ENCODE measurements at places on chromosomes 16 and 17.

- no peak for DNase-seq
Observed at GRCh38 chr16:4098501-4098900, 17.7 kb downstream of the ADCY9 start.

DNA sequence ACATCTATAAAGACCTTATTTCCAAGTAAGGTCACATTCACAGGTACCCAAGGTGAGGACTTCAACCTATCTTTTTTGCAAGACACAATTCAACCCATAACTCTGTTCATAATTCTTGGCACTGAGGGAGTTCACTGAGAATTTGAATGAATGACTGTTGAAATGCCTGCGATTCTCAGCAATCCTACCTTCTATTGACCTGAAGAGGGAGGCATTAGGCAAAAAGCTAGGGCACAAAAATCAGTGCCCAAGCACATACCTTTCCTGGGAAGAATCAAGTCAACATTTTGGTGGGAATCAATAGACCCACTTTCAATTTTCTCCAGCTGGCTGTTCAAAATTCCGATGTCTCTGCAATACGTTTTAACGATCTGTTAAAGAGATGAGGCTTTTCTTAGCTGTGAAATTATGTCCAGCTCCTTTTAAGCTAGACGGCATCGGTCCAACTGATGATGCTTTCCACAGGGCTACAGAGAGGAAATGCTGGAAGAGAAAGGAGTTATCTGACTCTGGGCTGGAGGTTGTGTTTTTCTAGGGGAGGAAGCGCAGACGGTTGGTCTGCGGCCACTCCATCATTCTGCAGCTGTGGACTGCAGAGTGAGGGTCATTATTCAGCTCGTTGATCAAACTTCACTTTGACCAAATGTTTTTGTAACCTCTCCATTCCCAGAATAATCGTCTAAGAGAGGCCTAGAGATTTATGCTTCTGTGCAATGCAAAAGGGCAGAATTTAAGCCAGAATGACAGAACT lies 25.2 kb downstream of the BCO1 start:
- no peak for DNase-seq

GRCh38 chr17:44914698-44915271 lies 515 bp downstream of the GFAP start:
- DNase-seq: no peak

DNA sequence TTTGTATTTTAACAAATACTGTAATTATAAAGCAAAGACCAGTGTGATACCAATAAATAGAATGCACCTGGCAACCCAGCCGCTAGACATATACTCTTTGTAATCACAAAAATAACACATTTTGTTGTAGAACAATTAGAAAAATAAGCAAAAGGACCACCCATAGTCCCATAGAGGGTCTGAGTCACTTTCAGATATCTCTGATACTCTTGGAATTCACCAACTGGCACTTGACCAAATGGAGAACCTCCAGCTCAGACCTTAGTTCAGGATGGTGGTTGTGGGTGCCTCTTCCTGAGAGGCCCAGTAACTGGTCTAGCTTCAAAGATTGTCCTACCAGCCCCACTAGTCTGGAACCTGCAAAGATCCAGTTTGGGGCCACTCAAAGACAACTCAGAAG lies 789 bp upstream of the TERF2 start:
- DNase-seq: no peak

GRCh38 chr17:56681561-56682266 lies 88.2 kb downstream of the NOG start:
- DNase-seq: no peak

DNA sequence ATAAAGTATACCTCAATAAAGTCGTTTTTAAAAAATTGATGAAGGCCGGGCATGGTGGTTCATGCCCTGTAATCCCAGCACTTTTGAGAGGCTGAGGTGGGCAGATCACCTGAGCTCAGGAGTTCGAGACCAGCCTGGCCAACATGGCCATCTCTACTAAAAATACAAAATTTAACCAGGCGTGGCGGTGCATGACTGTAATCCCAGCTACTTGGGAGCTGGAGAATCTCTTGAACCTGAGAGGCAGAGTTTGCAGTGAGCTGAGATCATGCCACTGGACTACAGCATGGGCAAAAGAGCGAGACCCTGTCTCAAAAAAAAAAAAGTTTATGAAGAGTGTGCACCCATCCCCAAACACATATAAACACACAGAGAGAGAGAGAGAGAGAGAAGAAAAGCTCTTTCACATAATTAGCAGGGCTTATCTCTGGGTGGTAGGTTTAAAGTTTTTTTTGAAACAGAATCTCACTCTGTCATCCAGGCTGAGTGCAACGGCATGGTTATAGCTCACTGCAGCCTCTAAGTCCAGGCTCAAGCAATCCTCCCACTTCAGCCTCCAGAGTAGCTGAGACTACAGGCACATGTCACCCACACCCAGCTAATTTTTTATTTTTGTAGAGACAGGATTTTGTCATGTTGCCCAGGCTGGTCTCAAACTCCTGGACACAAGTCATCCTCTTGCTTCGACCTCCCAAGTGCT lies 3.0 kb downstream of the SREBF1 start:
- peak; percentile 15 for DNase-seq

GRCh38 chr17:28394337-28395116 lies 11.5 kb downstream of the SLC46A1 start:
- DNase-seq: no peak

GRCh38 chr16:89565506-89566372 lies 5.3 kb downstream of the RPL13 start:
- DNase-seq: peak; percentile 79

DNA sequence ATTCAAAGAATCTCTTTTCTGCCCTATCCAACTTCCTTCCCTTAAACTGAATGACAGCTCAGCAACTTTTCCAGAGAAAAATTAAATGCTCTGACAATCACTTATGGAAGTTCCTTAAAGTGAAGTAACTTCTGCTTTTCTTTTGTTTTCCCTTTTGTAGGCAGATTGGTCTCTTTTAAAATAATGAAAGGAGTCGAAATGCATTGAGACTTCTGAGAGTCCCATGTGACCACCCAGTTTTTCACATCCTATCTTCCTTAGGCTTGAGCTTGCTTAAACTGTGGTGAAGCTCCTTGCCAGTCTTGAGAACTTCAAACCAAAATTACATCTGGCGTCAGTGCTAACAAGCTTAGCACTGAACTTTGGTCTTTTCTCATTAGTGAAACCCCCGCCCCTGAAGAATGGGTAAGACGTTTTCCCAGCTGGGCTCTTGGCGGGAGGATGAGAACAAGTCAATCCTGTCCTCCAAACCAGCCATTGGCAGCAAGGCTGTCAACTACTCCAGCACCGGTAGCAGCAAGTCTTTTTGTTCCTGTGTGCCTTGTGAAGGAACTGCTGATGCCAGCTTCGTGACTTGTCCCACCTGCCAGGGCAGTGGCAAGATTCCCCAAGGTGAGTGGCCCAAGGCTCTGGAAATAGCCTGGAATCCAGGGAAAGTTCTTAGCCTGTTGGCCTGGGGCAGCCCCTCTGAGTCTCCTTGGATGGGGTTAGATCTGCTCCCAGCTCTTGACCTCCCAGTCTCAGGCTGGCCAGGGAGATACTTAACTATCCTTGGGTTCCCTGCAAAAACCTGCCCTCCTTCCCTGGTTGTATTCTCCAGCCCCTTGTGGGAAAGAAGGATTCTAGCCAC lies 1.2 kb downstream of the TMEM106A start:
- no peak for DNase-seq

- DNase-seq: peak; percentile 7
Observed at GRCh38 chr17:50074227-50074626, 18.3 kb downstream of the ITGA3 start.

DNA sequence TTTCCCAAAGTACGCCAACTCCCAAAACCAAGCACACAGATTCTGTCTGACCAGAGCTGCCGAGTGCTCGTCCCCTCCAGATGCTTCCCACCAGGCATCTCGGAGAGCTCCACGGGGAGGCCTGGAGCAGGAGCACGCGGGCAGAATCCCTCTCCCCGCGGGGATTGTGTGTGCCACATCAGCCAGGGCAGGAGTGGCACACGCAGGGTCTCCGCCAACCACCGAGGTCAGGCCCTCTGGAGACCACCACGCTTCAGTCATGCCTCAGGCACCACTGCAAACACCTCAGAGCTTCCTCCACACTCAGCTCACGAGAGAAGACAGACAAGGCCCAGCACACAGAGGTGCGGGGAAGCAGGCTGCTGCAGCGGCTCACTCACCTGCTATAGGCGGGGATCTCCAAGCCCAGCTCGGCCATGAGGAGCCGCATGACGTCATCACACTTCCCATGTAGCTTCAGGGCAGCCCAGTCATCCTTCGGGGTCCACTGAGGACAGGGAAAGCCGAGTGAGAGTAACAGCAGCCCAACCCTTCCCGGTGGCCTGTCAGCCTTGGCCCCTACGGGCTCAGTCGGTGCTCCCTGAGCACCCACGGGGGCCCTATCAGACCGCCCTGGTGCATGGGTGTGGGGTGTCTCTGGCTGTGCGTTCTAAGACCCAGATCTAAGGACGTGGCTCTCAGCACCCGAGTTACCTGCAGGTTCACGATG lies 2.3 kb upstream of the PCYT2 start:
- DNase-seq: no peak

GRCh38 chr17:28747801-28748750 lies 4.3 kb downstream of the TRAF4 start:
- DNase-seq: no peak

- no peak for DNase-seq
Observed at GRCh38 chr17:49588726-49589576, 13.3 kb downstream of the NXPH3 start.

GRCh38 chr16:67719778-67720144 lies 645 bp upstream of the GFOD2 start:
- no peak for DNase-seq

DNA sequence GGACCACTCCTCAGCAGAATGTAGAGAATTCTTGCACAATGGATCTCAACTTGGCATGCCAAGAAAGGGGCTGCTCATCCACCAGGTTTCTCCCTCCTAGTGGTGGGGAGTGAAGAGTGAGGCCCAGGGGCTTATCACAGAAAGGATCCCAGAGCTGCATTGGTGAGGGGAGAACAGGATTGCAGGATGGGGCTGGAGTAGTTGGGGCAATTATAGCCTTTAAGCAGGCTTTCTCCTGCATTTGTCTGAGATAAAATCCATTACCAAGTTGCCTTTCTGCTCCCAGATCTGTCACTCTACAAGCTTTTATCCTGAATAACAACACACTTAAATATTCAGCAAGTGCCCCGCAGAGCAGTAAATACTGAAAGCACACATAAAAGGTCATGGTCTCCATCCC lies 130.8 kb upstream of the CES5A start:
- DNase-seq: no peak

DNA sequence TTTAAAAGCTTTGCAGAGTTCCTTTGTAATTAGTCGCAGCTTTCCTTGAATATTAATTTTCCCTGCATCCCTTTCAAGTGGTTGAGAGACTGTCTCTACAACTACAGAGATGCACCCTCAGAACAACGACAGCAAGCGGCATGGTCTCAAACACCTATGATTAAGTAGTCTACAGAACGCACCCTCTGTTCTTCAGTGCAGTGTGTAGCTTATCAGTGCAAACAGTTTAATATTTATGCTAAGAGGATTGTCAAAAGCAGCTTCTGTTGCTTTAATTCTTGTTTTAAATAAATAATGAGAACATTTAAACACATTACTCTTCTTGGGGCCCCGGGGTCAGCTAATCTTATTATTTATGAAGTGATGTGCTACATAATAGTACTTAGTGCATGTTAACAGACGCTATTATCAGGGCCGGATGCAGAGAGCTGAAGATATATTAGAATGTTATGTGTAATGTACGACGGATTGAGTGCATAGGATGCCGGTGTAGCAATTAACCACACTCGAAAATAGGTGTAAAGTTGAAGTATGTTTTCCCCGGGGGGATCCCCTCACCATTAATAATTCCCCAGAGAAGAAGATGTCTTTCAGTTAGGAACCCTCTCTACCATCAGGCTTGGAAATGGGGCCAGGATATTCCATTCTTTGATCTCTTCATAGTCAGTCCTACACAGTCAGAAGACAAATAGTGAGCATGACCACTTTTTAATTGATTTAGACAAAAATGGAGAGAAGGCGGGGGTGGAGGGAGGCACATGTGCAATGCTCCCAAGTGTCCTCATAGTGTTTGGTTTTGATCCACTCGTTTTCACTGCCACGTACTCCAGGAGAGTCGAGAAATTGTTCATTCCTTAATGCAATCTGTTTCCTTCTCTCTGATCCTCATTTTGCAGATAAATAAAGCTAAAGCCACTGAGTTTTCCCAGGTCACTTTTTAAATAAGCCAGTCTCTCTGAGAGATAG lies 176.3 kb downstream of the IRX3 start:
- DNase-seq: no peak

GRCh38 chr17:3798273-3799180 lies 2.5 kb downstream of the ITGAE start:
- no peak for DNase-seq

GRCh38 chr17:64747938-64748540 lies 85.9 kb upstream of the SMURF2 start:
- no peak for DNase-seq

- DNase-seq: no peak
Observed at GRCh38 chr17:1078831-1079561, 82.1 kb downstream of the TIMM22 start.

- DNase-seq: peak; percentile 100
Observed at GRCh38 chr17:409848-410542, 57.4 kb upstream of the RPH3AL start.

DNA sequence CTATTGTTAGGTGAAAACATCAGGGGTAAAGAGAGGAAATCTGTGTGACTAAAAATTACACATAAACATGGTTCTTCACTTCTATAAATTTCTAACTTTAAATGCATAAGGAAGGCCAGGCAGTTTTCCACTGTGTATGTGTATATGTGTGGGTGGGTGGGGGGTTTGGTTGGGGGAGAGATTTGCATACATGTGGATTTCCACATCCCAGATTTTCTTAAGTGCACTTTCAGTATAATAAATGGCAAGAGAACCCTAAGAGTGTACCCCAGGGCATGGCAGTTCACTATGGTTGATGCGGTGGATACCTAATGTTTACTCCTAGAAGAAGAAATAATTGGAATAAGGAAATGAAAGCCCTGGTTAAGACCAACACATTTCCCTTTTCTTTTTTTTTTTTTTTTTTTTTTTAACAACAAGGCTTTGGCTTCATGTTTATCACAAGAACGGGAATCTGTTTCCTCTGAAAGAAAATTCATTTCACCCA lies 451.8 kb upstream of the CCL2 start:
- no peak for DNase-seq

DNA sequence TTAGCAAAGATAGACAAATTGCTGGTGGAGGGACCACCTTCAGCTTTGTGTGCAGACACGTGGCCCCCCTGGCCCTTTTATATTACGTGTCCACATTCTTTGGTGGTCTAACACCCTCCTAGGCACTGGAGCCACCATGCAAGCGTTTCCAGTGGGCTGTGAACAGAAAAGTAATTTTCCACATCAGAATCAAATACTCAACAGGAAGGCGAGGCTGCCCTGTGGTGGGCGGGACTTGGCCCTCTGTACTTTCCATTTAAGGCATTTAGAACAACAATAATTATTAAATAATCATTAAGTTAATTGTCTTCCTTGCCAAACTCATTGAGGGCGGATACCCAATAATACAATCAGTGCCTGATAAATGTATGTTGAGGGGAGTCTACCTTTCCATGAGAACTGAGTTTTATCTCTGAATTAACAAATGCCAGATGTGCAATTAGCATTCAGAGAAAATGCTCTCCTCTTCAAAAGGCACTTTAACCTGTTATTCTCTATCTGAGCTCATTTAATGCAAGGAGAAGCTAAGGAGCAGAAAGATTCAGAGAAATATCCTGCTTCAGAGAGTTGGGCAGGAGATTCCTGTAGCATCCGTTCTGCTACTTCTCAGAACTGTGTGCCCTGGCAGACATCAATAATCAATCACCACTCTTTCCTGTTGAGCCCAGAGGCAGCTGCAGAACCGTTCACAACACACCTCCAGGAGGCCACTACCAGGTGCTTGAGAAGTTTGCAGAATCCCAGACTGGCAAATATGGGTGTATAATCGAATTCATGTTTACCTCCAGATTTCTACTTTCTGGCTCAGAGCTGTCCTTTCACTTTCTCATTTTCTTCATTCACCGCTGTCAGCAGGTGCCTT lies 109.4 kb downstream of the CMIP start:
- no peak for DNase-seq

All from Right ventricle myocardium inferior (tissue), 1 donor.